ENCODE measurements at places on chromosomes 12 and 14.
A peak's percentile ranks its signal among the peaks of the same experiment; 100 is the strongest.

- no peak for DNase-seq
These were observed 3.0 kb upstream of the CORO1C start for GRCh38 chr12:108734200-108734906.

GRCh38 chr12:47909839-47910465 lies 5.2 kb upstream of the VDR start:
- DNase-seq = no peak

- no peak for DNase-seq
These were observed 23.6 kb downstream of the TMEM30B start for GRCh38 chr14:61257469-61258057.

- DNase-seq = no peak
These were observed 778 bp downstream of the AGAP2 start for GRCh38 chr12:57737467-57738460.

GRCh38 chr14:77276295-77276935 lies 5.4 kb upstream of the NGB start:
- DNase-seq = peak; percentile 35

DNA sequence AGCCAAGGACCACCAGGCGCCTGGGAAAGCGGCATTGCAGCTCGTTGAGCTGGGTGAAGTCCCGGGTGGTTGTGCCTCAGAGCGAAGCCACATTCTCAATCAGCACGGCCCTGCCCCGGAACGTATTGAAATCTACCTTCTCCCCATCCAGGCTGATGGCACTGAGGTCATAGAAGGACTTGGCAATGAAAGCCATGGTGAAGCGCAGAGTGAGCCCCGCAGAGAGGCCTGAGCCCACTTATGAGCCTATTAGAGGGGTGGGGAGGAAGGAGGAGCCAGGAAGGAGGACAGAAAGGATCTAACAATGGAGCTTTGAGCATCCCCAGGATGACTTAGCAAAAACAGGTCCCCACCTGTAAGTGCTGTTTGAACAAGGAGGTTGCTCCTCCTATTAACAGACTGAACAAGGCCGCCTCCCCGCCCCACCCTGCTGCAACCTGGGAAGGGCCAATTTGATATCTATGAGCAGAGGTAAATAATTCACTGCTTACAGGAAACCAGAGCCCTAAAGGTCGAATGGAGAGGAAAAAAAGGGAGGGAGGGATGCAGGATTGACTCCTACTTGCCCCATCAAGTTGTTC lies at the start of gene GPX2:
TSS of gene GPX2 (minus strand) at position 215 of the 581 bp plus-strand sequence. CDS start at position 196, 19 bp downstream.
- DNase-seq = no peak

DNA sequence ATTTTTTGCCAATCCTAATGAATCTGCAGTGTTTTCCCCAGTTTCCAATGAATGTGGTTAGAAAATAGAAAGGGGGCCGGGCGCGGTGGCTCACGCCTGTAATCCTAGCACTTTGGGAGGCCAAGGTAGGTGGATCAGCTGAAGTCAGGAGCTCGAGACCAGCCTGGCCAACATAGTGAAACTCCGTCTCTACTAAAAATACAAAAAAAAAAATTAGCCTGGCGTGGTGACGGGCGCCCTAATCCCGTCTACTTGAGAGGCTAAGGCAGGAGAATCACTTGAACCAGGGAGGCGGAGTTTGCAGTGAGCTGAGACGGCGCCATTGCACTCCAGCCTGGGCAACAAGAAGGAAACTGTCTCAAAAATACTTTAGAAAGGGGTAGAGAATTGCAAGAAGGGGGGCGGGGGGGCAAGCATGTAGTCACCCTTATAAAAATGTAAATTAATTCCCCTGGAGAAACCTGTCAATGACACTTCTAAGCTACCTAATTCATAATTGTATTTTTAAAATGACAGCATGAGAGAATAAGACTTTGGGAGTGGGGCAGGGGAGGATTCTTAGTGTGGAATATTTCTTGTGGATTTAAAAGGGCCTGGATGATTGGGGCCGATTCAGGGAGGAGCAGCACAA lies 1.7 kb downstream of the KLHDC2 start:
- DNase-seq = no peak

DNA sequence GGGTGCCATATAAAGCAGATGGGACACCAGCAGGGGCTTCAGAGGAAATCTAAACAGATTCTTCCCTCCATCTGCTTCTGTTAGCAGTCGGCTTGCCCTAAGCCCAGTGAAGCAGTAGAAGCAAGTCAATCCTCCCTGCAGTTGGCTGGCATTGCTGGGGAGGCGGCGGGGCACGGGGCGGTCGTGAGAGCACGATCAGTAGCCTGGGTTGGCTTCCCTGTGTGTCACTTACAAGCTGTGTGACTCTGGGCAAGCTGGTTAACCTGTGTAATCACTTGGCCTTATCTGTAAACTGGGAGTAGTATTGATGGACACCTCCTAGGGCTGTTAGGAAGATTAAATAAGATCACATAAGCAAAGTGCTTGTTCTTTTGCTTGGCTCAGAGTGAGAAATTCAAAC lies 19.4 kb downstream of the MYRFL start:
- DNase-seq = no peak

GRCh38 chr14:65195042-65195719 lies 92.9 kb upstream of the MAX start:
- DNase-seq = no peak

DNA sequence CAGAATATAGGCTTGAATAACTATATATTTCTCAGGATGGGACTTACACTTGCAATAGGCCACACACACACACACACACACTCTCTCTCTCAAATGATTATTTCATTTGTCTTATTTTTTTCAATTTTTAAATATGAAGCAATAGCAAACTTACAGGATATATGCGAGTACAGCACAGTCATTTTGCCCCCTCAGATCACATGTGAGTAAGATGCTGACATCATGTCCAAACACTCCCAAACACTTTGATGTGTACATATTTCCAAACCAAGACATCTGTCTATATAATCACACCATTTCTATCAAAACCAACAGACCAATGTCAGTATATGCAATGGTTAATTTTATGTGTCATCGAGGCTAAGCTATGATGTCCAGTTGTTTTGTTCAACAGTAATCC lies 1535.9 kb upstream of the FLRT2 start:
- DNase-seq = no peak

GRCh38 chr12:111195316-111195715 lies 173.6 kb downstream of the PHETA1 start:
- no peak for DNase-seq

DNA sequence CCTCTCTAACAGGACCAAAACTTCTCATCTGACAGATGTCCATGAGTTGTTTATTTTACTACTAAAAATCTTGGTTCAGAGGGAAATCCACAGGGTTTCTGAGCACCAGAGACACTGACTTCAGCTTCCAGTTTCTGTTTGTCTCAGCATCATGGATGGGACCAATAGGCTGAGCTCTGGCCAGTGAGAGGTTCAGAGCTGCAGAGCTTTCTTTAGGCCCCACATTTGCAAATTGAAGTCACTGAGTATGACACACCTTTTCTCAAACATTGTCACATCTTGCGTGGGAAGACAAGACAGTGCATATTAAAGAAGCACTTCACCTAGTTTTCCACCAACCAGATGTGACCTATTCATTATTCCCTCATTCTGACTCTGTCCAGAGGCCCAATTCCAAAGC lies 45.2 kb downstream of the RDH12 start:
- no peak for DNase-seq

DNA sequence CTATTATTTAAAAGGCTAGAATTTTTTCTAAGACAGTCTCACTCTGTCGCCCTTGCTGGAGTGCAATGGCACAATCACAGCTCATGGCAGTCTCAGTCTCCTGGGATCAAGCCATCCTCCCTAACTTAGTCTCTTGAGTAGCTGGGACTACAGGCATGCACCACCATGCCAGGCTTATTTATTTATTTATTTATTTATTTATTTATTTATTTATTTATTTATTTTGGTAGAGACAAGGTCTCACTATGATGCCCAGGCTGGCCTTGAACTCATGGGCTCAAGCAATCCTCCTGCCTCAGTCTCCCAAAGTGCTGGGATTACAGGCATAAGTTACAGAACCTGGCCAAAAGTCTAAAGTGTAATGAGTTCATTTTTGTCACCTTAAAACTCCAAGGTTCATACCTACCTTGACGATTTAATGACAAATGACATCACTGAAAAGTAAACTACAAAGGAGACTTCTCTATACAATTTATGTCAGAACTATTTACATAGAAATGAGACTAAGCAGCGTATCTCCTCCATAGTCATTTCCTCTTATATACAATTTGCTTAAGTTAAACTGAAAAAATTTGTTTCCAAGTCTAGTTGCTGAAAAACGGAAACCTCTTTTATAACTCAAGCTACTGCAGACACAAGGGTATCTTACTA lies 78.2 kb downstream of the EPS8 start:
- DNase-seq = no peak

- DNase-seq = no peak
These were observed 24.2 kb downstream of the GNPNAT1 start for GRCh38 chr14:52767058-52767833.

- DNase-seq = no peak
These were observed 6.0 kb downstream of the MMAB start for GRCh38 chr12:109567296-109567695.

GRCh38 chr14:96938946-96939345 lies 141.8 kb downstream of the VRK1 start:
- no peak for DNase-seq

DNA sequence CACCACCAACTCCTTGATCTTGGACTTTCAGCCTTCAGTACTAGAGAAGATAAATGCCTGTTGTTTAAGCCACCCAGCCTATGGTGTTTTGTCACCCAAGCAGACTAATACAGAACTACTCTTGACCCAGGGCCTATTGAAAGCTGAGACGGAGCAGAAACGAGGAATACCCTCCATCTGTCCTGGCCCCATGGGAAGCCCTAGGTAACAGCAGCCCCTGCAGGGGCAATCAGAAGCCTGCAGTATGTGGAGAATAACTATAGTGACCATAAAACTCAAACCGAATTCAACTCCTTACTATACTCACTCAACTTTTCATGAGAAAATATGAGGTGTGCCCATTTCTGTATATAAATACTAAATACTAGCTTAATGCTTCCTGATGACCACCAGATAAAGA lies 307.4 kb downstream of the NUAK1 start:
- no peak for DNase-seq

DNA sequence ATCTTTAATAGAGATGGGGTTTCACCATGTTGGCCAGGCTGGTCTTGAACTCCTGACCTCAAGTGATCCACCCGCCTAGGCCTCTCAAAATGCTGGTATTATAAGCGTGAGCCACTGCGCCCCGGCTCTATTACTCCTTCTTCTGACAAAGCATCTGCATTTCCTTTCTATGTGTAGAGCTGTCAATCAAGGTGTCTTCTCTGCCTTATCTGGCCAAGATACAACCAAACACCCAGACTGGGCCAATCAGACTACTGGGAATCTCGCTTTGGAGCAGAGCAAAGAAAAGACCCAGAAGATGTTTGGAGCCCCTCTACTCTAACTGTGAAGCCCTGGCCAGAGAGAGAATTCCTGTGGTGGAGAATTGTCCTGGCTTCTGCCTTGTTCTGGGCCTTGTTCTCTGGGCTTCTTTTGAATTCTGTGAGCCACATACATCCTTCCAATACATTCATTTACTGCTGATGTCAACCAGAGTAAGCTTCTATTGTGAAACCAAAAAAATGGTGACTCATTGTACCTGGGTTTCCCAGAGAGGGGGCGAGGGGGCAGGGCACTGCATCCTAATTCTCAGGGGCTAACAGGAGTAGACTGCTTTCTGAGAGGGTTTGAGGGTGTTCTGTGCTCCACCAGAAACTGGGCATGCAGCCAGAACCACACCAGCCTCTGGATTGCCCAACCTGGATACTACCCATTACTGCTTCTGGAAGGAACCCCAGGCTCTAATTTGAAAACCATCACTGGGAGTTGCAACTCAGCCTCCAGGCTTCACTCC lies 18.8 kb upstream of the FLVCR2 start:
- no peak for DNase-seq

DNA sequence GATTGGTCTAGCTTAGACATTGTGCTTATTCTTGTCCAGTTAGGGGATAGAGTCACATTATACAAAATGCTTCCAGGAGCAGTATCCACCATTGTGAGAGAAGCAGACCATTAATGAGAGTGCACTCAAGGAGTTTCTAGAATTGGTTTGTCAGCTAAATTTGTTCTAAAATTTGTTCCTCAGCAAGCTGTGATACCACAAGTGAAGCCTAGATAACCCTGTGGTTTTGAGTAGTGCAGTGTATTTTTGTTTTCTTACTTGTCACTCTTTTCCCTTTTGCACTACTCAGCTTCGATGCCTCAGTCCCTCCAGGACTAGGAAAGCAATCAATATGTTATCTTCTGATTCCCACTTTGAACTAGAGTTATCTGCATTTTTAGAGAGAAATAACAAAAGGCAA lies 42.5 kb upstream of the AKAP6 start:
- DNase-seq = no peak

GRCh38 chr12:19461999-19462398 lies 22.7 kb downstream of the AEBP2 start:
- DNase-seq = no peak

DNA sequence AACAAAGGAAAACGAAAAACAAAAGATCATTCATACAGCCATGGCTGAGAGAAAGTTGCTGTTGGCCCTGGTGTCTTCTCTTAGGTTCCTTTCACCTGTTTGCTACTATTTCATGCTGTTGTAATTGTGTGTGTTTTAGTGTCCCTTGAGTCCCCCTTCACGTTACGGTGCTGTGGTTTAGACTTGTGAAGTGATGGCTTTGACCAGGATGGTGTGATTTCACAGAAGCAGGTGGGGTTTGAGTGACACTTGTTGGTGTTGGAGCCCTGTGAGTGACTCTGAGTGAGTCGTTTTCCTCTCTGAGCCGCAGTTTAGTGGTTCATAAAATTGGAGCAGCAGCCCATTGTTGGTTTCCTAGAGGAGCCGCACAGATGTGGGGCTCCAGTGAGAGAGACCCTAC lies 635.4 kb downstream of the VRK1 start:
- no peak for DNase-seq

- DNase-seq = no peak
These were observed 369.3 kb upstream of the DCN start for GRCh38 chr12:91551927-91552326.

DNA sequence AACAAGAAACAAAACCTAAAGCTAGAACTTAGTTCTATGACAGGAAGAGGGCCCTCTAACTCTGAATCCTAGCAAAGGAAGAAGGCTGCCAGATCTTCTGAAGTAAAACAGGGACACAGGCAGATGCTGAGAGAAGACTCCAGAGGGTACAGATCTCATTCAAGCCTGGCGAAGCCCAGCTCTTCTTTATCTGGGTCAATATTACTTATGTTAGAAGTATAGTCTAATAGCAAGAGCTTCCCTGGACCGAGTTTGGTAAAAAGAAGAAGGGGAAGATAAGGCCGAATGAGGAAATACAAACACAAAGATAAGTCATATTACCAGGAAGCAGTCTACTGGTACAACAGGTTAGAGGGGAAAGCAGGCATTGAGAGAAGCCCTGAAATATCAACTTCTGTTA lies 79.9 kb upstream of the CCDC91 start:
- no peak for DNase-seq

DNA sequence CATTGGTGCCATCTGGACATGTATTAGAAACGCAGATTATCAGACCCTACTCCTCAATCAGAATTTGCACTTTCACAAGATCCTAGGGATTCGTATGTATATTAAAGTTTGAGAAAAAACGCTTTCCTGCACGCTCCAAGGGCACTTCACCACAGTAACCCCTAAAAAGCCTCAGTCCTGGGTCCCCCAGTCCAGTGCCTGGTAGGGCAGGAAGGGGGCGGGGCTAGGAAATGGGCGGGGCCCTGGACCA lies 369 bp downstream of the DEPDC4 start:
- no peak for DNase-seq

Measured in SK-N-DZ (cell line).